Body of pancreas (tissue), 4 donors: ENCODE measurements at places on chromosomes 6 and 20. TPM values are rescaled to one million over a fixed set of nuclear protein-coding genes. Genes with fewer than 3 reads are reported as not detected.
A peak's percentile ranks its signal among the peaks of the same experiment; 100 is the strongest.

CAGE1 gene
- total RNA-seq, result 0.26 TPM

GPX5 gene
- not detected for total RNA-seq

CST9L gene
- not detected for total RNA-seq

GRCh38 chr6:44268095-44268628 lies 2.1 kb upstream of the TMEM151B start:
- no peaks in the 10 kb centered on the region for H3K36me3 ChIP-seq
- H3K4me1 ChIP-seq, result peaks cover 17% of the 10 kb centered on the region
- peak; percentile 62 for DNase-seq
- no peak overlapping the region for H3K4me3 ChIP-seq

DNA sequence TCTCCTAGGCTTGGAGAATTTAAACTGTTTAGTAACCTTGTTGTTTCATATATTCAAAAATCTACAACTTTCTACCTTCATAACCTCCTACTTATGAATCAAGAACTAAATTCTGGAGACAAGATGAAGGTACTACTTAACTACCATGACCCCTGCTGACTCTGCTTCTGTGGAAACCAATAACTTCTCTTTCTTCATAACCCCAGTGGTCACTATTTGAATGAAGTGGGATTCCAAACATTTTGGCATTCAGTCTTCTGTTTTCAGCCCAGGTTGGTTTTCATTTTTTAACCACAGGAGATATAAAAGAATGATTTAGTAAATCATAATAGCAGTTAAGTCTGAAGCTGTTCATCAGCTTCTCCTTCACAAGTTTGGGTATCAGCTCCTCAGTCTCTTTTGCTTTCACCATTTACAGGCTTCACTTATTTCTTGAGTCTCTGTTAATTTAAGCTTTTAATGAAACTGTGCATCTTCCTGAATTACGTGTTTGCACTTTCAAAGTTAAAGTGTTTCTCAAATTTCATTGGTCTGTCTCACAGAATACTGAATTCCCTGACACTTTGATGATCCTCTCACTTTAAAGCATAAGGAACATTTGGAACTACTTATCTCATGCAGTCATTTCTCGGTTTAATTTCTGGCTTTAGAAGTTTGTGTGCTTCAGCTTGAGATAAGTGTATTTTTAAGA lies 9.5 kb downstream of the SENP6 start:
- DNase-seq, result no peak
- H3K36me3 ChIP-seq, result no peaks in the 10 kb centered on the region
- no peak overlapping the region for H3K27ac ChIP-seq
- no peaks in the 10 kb centered on the region for H3K27me3 ChIP-seq
- no peak overlapping the region for H3K4me3 ChIP-seq

DNA sequence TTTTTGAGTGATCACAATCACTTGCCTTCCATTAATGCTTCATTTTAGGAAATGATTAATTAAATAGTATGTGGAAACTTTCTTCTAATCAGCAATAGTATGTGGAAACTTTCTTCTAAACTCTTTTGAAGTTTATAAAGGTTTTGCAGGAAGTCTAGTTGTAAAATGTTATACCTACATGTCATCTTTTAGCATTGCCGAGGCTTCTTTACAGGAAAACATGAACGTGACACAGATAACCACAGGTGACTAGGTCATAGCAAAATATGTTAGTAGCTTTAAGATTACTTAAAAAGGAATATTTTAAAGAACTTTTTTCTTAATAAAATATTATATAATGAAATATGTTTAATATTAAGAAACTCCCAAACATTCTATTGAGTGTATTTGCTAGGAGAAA lies 56.8 kb downstream of the SMAP1 start:
- DNase-seq, result no peak
- peaks cover 10% of the 10 kb centered on the region for H3K4me1 ChIP-seq
- no peaks in the 10 kb centered on the region for H3K36me3 ChIP-seq
- H3K27ac ChIP-seq, result no peak overlapping the region
- H3K4me3 ChIP-seq, result no peak overlapping the region

- DNase-seq, result no peak
- no peak overlapping the region for H3K27ac ChIP-seq
- no peaks in the 10 kb centered on the region for H3K36me3 ChIP-seq
Observed at GRCh38 chr6:118959903-118960302, 24.9 kb upstream of the MCM9 start.

PERP gene
- total RNA-seq, result 16.5 TPM

NNAT gene
- total RNA-seq, result 0.52 TPM

- H3K4me3 ChIP-seq, result no peak overlapping the region
- H3K27ac ChIP-seq, result no peak overlapping the region
- H3K4me1 ChIP-seq, result no peaks in the 10 kb centered on the region
Observed at GRCh38 chr20:34564833-34565232, 6.3 kb downstream of the MAP1LC3A start.
